ENCODE measurements at places on chromosomes 1 and 21. TPM values are rescaled to one million over a fixed set of nuclear protein-coding genes. Genes with fewer than 3 reads are reported as not detected.

FAM3B gene
- total RNA-seq, result not detected

DNA sequence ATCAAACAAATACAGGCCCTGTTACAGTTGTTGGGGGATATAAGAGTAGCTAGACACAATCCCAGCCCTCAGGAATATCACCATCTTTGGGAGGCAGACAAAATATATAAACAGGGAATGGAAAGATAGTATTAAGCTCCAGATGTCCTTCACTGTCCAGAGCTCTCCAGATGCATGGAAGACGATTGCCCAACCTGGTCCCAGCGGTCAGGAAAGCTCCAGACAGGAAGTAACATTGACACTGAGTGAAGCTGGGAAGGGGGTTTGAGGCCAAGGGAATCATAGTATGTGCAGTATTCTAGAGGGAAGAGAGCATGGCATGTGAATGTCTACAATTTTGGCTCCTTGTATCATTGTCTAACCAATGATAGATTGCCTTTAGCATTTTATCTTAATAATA lies 173.9 kb upstream of the HOOK1 start:
- DNase-seq, result peak; percentile 84

CR1L gene
- total RNA-seq, result not detected

RXFP4 gene
- total RNA-seq, result not detected

DNA sequence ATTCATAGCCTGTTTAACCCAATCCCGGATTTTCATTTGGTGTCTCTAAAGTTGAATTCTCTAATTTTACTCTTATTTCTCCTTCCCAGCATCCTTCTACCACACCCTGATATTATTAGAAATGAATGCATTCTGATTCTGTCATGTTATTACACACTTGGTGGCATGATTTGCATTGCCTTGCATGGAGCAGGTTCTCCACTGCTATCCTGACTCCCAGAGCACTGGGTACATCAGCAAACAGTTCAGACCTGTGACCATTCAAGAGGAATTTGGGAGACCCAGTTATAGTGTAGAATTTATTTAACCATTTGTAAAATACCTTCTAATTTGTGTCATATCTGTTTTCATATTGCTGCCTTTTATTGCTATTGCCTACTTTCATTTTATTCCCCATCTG lies 2.6 kb downstream of the LRRC8B start:
- DNase-seq, result no peak

CCSAP gene
- total RNA-seq, result 9.0 TPM

- DNase-seq, result peak; percentile 68
These were observed 144.0 kb downstream of the KIF26B start for GRCh38 chr1:245298781-245299180.

MYOG gene
- not detected for total RNA-seq

All from fibroblast of villous mesenchyme (primary cell).